ENCODE measurements at places on chromosomes 6 and 20. TPM values are rescaled to one million over a fixed set of nuclear protein-coding genes. Genes with fewer than 3 reads are reported as not detected.
A peak's percentile ranks its signal among the peaks of the same experiment; 100 is the strongest.

DNA sequence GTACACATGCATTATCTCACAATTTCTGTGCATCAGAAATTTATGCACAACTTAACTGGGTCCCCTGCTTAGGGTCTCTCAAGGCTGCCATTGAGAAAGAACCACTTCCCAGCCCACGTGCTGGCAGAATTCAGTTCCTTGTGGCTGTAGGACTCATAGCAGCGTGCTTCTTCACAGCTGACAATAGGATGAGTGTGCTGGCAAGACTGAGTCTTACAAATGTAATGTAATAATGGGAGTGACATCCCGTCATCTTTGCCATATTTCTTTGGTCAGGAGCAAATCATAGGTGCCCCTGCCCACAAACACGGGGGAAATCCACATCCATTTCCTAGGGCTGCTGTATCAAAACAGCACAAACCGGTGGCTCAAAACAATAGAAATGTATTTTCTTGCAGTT is 77.4 kb downstream of the FIG4 start:
- no peak for DNase-seq

DNA sequence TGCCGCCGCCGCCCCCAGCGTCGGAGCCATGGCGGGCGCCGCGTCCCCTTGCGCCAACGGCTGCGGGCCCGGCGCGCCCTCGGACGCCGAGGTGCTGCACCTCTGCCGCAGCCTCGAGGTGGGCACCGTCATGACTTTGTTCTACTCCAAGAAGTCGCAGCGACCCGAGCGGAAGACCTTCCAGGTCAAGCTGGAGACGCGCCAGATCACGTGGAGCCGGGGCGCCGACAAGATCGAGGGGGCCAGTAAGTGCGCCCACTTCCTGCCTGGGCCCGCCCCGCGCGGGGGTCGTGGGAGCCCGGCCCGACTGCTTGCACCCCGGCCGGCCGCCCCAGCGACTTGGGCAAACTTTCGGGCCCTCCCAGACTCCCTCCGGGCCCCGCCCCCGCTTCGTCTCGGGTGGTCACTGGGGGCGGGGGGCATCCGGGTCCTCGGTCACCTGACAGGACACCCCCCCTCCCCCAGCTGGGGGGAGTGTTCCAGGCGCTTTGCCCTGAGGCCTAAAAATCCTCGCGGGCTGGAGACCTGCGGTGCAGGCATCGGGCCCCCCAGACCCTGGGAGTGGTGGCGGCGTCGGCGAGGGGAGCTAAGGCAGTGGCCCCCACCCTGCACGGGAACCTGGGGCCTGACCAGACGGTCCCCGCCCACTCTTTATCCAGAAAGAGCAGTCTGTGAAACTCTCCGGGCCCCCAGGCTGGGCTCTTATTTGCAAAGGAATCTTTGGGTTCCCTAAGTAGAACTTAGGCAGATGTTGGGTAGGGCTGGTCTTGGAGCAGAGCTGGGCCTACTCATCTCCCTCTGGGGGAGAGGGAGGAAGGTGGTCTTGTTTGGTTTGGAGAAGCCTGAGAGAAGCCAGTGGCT is 501 bp downstream of the PLCG1 start:
- DNase-seq, result peak; percentile 77

DNA sequence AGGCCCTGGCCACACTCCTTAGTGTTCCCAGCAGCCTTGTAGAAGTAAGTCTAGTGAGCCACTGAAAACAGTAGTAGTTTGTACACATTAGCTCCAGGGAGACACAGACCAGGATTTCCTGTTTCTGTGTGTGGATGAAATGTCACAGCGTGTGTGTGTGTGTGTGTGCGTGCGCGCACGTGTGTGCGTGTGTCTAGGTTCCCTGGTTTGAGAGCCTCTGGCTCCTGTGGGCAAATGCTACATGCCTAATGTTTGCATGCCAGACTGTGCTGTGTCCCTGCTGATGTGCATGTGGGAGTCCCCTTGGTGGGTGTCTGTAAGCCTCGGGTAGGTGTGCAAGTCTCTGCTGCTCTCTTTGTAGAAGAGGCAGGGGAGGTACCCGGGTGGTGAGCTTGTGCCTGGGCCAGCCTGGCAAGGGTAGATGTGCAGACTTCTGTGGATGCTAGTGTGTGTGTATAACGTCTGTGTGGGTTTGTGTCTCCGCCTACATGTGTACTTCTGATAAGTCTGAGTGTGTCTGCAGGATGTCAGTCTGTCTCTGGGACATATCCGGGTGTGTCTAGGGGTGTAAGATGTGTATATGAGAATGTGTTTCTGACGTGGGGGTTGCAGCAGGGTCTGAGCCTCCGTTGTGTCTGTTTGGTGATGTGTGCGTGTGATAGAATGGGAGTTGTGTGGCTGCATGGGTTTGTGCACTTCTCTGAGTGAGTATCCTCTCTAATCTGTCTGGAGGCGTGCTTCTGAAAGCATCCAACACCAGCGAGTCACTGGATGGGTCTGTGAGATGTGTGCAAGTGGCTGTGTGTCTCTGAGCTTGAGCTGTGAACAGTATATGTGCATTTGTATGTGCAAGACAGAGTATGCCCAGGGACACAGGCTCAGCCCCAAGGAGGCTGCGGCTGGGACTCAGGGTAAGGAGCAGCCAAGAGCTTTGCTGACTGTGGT is 19.0 kb upstream of the TLDC2 start:
- DNase-seq, result no peak

- DNase-seq, result no peak
These were observed 189.2 kb downstream of the ASCC3 start for GRCh38 chr6:100691972-100692371.

DNA sequence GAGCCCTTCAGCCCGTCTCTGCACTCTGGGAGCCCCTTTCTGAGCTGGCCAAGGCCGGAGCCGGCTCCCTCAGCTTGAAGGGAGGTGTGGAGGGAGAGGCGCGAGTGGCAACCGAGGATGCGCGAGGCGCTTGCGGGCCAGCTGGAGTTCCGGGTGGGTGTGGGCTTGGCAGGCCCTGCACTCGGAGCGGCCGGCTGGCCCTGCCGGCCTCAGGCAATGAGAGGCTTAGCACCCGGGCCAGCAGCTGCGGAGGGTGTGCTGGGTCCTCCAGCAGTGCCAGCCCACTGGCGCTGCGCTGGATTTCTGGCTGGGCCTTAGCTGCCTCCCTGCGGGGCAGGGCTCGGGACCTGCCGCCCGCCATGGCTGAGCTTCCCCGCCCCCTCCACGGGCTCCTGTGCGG is 49.8 kb downstream of the GMPR start:
- no peak for DNase-seq

GRCh38 chr20:42510686-42511085 is 679.0 kb downstream of the PTPRT start:
- DNase-seq, result no peak

GRCh38 chr6:2784930-2785329 is 19.7 kb downstream of the WRNIP1 start:
- DNase-seq, result no peak

GFRA4 gene
- total RNA-seq, result not detected

UST gene
- 21.6 TPM for total RNA-seq

NEDD9 gene
- total RNA-seq, result 316 TPM

PDE7B gene
- total RNA-seq, result 4.4 TPM

BPIFA1 gene
- 0.26 TPM for total RNA-seq

All from upper lobe of left lung (tissue), 6 donors.